Pons (tissue), 1 donor: ENCODE measurements at places on chromosomes 16 and 17.

DNA sequence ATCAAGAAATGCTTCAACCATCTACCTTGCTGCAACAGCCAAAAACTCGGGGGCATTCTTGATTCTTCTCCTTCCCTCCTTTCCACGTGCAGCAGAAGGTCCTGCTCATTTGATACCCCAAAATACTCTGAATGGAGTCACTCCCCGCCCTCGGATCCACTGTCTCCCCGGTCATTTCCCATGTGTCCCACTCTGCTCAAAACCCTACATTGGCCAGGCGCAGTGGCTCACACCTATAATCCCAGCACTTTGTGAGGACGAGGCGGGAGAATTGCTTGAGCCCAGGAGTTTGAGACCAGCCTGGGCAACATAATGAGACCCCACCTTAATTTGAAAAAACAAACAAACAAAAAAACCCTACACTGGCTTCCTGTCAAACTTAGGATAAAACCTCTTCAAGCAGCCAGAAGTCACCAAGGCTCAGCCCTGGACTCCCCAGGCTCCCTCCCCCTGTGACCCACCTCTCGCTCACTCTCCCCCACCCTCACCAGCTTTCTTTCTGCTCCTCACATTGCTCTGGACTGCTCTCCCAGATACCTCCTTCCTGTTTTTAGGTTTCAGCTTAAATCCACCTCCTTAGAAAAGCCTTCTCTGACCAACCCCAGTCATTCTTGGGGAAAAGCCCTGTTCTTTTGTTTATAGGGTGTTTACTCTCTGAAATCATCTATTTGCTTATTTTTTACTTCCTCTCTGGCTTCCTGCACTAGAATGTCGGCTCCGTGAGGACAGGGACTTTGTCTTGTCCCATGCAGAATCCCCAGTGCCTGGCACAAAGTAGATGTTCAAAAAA lies 2.8 kb downstream of the SLC13A2 start:
- no peak for DNase-seq

- no peak for DNase-seq
Observed at GRCh38 chr16:17302214-17302613, 168.5 kb downstream of the XYLT1 start.

- no peak for DNase-seq
Observed at GRCh38 chr17:17569691-17570090, 21.8 kb downstream of the PEMT start.

- DNase-seq = no peak
Observed at GRCh38 chr17:16511593-16511992, 19.6 kb upstream of the LRRC75A start.

GRCh38 chr17:48024149-48025039 lies 13.2 kb downstream of the COPZ2 start:
- DNase-seq = no peak

DNA sequence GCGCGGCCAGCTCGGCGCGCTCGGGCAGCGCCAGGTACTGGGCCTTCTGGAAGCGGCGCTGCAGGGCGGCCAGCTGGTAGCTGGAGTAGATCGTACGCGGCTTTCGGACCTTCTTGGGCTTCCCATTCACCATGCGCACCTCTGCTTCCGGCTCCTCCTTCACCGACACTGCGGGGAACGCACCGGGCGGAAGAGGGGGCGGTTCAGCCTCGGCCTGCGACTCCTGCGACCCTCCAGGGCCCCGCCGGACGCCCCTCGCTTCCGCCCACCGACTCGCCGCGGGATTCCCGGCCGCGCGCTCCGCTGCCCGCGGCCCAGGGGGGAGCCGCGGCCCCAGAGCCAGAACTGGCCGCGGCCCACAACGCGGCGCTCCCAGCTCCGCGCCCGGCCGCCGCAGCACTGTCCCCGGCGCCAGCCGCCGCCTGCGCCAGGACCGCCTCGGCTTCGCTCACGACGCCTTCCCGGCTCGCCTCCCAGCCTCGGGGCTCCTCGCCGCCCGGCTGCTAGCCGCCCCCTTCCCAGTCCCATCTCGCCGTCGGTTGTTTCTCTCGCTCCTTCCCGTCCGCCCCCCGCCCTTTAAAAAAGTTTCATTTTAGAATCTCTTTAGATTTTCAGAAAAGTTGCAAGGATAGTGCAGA lies 1.5 kb downstream of the DLX3 start:
- DNase-seq = no peak

DNA sequence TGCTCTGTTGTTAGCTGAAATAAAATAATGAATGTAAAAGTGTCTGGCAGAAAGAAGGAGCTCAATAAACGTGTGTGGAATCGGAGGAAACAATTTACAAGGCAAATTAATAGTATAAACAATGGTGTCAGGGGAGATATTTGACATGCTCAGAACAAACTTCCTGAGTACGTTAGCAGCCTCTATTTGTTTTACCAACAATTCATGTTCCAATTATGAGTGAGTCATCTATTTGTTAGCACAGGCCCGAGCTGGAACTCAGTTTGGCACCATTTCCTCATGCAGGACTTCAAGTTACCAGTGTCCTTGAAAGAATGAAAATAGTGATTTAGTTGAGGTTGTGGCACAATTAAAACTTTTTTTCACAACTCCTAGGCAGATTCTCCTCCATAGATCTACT lies 9.1 kb downstream of the ASIC2 start:
- no peak for DNase-seq

DNA sequence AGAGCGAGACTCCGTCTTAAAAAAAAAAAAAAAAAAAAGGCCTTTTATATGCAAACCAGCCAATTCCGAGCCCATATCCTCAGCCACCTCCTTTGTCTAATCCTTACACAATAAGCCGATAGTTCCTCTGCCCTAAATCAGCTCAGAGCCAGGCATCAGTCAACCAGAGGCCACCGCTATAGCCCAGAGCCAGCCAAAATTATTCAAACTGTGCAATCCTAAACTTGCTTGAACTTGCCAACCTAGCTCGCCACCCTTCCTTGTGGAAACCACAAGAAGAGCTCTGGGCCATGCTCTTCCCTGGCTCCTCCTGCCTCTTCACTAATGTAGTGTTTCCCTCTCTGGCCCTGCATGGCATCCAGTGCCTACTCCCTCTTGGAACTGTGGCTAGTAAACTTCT lies 17.7 kb downstream of the ITGAL start:
- DNase-seq = peak; percentile 30

DNA sequence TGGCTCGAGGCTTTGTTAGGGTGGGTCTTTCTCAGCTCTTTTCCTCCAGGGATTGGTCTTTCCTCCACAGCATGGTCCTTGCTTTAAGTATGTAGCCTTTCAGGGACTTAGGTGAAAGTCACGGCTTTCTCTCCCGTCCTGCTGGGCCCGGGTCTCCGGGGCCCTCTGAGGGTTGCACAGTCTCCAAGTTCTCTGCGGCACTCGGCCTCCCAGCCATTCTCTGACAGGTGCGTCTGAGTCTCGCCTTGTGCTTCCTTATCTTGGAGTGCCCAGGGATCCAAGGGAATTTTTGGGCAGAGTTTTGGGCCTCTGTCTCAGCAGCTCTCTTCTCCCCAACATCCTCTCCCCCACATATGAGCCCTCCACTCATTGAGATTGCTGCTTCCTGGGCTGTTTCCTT lies 36.6 kb downstream of the ZNF750 start:
- DNase-seq = no peak

- no peak for DNase-seq
Observed at GRCh38 chr17:237406-237955, 56.0 kb upstream of the DOC2B start.

- DNase-seq = no peak
Observed at GRCh38 chr16:80693553-80693952, 110.8 kb downstream of the CDYL2 start.

- no peak for DNase-seq
Observed at GRCh38 chr17:82600731-82601446, 47.4 kb downstream of the WDR45B start.

- no peak for DNase-seq
Observed at GRCh38 chr17:21174713-21175112, 39.2 kb downstream of the TMEM11 start.

DNA sequence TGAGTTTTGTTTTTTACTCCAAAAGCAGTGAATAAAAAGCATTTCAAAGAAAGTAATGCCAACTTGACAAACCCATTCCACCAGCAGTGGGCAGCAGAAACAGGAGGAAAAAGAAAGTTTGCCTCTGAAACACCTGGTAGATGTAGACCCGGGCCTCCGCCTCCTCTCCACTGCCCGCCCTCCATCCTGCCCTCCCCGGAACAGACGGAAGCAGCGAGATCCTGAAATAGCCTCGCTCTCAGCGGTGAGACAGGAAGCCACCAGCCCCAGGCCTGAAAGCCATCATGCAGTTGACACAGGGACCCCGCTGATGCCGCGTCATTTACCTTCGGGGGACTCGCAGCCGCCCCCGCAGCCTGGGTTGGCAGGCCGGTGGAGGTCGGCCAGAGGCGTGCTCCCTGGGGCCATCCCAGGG lies 67.8 kb downstream of the C16orf78 start:
- DNase-seq = peak; percentile 4

DNA sequence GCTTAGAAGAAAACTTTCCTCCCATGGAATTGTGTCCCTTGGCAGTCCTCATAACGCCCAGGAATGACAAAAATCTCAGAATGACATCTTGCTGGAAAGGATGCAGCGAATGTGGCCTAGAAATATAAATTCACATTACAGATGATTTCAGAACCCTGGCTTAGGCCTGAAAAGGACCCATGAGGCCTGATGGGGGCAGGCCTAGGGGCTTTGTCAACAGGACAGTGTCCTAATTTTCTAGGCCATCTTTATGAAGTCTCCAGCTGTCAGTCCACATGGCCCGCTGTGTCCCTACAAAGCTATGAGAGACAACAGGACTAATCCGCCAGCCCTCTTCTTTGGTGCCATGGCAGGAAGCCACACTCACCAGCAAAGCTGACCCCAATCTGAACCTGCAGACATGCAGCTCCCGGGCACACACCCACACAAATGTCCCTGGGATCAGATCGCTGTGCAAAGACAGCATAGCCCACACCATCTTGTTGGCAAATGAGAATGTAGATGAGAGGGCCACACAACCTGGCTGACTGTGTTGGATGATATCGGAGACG lies 40.4 kb upstream of the DNAH17 start:
- DNase-seq = no peak

GRCh38 chr17:81153340-81153803 lies 11.9 kb upstream of the PVALEF start:
- peak; percentile 96 for DNase-seq

- DNase-seq = no peak
Observed at GRCh38 chr17:74842146-74842598, 17.5 kb downstream of the GRIN2C start.
